ENCODE measurements at places on chromosomes 16 and 17. TPM values are rescaled to one million over a fixed set of nuclear protein-coding genes. Genes with fewer than 3 reads are reported as not detected.

The XAF1 gene
- total RNA-seq: not detected

The MIEF2 gene
- total RNA-seq: 8.8 TPM

The TUBB3 gene
- total RNA-seq: 265 TPM

The KRTAP4-4 gene
- not detected for total RNA-seq

The CCL2 gene
- 6.2 TPM for total RNA-seq

The CCL8 gene
- not detected for total RNA-seq

The HCRT gene
- not detected for total RNA-seq

The TP53TG3B gene
- not detected for total RNA-seq

The CCDC200 gene
- not detected for total RNA-seq

The SLC6A4 gene
- total RNA-seq: not detected

The NKD1 gene
- 0.65 TPM for total RNA-seq

The CDH5 gene
- 0.15 TPM for total RNA-seq

The TRAP1 gene
- 121 TPM for total RNA-seq

The HOXB8 gene
- 6.0 TPM for total RNA-seq

The KRT27 gene
- not detected for total RNA-seq

The CDH11 gene
- 0.61 TPM for total RNA-seq

All from A549 treated with AZD2906 at 1 μM for 4 hours (cell line).